Fibroblast of the conjunctiva (primary cell): ENCODE measurements at places on chromosomes 16 and 17.
A peak's percentile ranks its signal among the peaks of the same experiment; 100 is the strongest.

DNA sequence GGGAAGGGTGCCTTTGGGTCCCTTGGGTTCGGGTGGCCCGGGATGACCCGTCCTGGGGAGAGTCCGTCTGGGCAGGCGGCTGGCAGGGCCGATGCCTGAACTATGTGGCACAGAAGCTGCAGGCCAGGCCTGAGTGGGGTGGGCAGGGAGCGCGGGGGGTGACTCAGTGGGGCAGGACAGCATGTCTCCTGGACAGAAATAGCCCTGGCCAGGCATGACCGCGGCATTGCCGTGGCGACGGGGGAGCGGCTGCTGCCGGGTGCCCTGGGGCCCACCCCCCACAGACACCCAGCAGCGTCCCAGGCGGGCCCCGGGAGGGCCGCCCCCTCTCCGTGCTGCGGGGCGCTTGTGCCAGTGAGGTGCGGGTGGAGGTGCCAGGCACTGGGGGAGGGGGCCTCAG is 1.8 kb upstream of the C1QTNF8 start:
- DNase-seq: no peak

DNA sequence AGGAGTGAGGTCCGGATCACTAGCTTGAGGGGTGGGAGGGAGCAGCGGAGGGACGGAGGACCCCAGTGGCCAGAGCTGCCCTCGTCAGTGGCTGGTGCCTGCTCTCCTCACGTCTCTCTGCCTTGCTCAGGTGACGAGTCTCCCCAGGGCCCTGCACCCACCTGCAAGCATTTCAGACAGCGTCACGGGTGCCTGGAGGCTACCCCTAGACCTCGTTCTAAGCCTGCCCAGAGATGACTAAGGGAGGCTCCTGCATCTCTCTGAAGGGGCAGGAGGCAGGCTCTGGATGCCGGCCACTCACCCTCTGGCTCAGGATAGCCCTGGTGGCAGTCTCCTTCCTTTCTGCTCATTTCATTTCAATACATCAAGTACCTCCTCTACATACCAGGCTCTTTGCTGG is 68.8 kb downstream of the MRC2 start:
- DNase-seq: no peak

GRCh38 chr16:61500851-61501250 is 535.4 kb downstream of the CDH8 start:
- no peak for DNase-seq

- peak; percentile 43 for DNase-seq
These were observed 5.0 kb upstream of the SDR42E1 start for GRCh38 chr16:82016263-82016662.

GRCh38 chr17:8152112-8152775 is at the start of gene PER1:
PER1 (minus strand) TSS chr17:8152404; CDS start chr17:8150706, 1,698 bp downstream.
- DNase-seq: peak; percentile 95

- no peak for DNase-seq
These were observed 110.2 kb downstream of the ABCC6 start for GRCh38 chr16:16113076-16113475.

DNA sequence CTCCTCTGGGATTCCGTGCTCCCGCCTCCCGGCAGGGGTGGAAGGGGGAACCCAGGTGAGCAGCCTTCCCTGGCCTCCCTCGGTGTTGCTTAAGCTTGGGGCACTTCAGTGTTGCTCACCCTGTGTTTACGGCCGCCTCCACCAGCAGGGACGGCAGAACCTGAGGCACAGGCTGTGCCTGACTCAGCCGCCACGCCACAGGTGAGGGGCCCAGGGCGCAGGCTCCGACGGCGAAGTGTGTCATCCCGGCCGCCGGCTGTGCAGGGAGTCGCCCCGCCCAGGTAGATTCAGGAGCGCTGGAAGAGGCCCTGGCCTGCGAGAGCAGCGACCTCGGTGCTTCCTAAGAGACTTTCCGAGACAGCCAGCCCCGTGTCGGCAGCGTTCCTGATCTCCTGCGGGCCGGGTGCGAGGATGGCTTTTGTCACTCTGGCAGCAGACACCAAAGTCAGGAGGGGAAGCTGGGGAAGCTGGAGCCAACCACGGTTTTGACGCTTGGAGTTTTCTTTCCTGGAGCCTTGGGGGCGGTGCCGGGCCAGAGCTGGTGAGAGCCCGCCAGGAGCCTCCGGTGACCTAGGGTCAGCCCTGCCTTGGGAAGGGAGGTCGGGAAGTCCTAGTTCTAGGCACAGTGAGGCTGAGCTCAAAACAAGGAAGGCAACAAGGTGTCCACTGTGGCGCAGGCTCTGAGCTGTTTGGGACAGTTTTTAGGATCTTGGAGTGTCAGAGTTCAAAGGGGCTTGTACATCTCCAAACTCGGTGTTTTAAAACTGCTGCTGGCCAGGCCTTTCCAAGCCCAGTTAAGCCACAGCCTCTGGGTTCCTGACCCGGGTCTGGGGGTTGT is 2.1 kb downstream of the GSE1 start:
- no peak for DNase-seq

- DNase-seq: no peak
These were observed 1.8 kb upstream of the CBFA2T3 start for GRCh38 chr16:88978608-88979346.

- no peak for DNase-seq
These were observed 1.3 kb upstream of the EXOC7 start for GRCh38 chr17:76104896-76105231.

- peak; percentile 65 for DNase-seq
These were observed 147.3 kb downstream of the CCDC182 start for GRCh38 chr17:57597531-57598453.

DNA sequence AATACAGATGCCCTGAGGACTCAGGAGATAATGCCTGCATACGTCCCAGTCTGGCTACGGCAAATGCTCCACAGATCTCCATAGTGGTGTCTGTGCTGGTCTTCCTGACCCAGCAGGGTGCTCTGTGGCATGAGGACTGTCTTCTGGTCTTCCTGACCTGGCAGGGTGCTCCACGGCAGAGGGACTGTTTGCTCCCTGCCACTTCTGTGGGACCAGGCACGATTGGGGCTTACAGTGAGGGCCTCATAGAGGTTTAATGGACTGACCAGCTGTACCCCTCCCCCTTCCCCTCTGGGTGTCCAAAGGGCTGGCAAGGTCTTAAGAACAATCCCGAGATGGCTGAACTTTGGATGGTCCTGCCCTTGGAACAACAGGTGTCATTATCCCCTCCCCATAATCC is 123.1 kb downstream of the C16orf78 start:
- DNase-seq: no peak

GRCh38 chr17:56436142-56436541 is 157.4 kb upstream of the NOG start:
- DNase-seq: no peak

DNA sequence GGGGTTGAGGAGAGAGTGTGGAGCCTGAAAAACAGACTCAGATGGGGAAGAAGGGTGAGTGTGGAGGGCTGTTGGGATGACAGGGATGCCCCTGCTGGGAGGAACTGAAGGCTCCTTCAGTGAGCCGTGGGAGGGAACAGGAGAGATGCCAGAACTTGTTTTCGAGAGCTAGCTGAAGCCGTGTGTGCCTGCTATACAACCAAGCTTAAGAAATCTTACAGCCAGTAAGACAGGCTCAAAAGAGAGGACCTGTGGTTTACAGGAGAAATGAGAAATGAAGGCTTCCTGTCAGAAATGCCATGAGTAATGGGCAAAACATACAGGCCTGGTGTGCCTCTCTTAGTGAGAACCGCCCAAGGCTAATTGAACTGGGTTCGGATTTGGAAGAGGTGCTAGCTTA is 99.6 kb downstream of the SPACA3 start:
- no peak for DNase-seq

DNA sequence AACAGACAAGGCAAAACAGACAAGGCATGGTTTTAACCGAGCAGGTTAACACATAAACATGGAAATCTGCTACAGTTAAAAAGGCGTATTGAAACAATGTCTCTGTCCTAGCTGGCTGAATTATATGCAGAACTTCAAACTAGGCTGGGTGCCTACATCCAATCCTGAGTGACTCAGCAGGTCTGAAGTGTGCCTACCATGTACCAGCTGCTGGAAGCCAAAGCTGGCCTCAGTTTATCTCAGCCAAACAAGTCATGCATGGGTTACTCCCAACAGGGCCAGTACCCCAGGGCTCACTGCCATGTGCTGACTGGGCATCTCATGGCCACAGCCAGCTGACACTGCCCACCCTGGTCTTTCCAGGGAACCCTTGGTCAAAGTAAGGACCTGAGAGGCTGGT is 4.0 kb downstream of the C1QBP start:
- DNase-seq: no peak

DNA sequence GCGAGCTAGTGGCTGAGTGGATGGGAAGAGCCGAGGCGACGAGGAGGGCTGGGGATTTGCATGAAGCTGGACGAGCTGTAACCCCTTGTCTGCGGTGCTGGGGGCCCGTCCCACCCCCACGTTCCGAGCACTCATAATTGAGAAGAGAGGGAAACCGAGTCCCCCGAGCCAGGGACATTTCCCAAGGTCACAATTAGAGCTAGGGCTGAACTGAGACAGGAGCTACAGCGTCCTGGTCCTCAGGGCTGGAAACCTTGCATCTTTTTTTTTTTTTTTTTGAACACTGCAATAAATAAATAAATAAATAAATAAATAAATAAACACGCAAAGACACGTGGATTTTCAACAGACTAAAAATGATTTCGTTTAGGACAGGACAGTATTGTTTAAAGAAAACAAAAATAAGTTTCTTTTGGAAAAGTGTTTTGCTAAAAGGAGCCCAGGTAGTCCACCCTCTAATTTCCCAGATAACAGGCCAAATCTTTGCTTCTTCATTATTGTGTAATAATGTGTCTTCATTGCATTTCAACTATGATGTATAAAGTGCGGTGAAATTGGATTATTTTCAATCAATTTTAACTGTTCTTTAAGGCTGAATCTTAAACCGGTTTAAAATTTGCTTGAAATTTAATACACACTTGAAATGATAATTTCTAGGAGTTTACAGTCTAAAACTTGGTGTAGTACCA is 992 bp downstream of the GDPD1 start:
- DNase-seq: no peak

DNA sequence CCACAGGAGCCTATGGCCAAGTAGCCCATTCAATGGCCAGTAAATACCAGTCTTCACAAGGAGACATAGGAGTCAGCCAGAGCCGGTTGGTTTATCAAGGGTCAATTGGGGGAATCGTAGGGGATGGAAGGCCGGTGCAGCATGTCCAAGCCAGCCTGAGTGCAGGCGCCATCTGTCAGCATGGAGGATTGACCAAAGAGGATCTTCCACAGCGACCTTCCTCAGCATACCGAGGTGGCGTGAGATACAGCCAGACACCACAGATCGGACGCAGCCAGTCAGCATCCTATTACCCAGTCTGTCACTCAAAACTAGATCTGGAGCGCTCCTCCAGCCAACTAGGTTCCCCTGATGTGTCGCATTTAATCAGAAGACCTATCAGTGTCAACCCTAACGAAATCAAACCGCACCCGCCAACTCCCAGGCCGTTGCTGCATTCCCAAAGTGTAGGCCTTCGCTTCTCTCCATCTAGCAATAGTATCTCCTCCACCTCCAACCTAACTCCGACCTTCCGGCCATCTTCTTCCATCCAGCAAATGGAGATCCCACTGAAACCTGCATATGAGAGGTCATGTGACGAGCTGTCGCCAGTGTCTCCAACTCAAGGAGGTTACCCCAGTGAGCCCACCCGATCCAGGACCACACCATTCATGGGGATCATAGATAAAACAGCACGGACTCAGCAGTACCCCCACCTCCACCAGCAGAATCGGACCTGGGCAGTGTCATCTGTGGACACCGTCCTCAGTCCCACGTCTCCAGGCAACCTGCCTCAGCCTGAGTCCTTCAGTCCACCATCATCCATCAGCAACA is 25.0 kb downstream of the CYB561 start:
- DNase-seq: no peak

DNA sequence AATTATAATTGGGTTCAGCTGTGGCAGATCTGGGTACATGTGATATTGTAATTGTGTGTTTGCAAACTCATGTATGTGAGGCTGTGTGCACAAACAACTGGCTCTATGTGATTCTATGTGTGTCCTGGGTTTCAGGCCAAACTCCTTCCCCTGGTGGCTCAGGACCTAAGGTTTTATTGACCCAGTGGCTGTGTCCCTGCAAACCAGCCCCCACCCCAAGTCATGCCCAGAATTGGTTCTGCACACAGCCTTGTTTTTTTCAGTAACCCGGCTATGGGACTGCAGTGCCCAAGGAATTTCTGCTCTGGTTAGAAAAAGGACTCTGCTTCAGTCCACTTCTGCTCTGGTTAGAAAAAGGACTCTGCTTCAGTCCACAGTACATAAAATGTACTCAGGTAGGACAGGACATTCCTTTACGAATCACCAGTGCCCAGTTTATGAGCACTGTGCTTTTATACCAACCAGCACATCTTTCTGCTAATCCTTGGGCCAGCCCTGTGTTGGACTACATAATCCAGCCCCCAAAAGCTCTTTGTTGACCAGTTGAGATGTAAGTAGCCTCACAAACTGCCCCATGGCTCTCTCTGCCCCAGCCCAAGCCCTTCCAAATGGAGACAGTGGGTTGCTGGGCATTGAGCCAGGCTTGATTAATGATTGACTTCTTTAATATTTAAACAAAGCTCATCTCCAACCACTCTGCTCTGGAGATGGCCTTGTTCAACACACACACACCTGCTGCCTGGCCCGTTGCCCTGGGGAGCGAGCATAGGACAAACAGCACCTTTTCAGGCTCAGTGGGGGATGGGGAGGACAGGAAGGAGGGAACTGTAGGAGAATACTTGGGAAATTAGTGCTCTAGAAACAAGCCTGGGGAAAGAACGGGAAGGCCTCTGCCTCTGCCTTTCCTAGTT is 2.9 kb upstream of the KCNH6 start:
- DNase-seq: no peak

DNA sequence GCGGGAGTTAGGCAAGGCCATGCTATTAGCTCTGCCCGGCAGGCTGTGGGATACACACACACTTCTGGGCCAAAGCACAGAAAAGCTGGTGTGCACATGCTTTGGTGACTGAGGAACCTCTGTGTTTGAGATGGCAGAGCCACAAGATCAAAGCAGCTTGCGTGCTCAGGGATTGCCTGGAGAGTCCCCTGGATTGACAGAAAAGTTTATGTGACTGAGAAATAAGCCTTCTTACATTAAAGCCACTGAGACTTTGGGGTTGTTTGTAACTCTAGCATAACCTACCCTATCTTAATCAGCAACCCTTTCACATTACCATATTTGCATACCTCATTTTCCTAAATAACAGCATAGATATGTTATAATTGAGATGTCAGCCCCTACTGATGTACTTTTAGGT is 69.3 kb downstream of the MYO1D start:
- DNase-seq: no peak

- DNase-seq: no peak
These were observed at the start of gene RARA for GRCh38 chr17:40309031-40309948. RARA (plus strand) TSS chr17:40309180; CDS start chr17:40331219, 22,039 bp downstream.

DNA sequence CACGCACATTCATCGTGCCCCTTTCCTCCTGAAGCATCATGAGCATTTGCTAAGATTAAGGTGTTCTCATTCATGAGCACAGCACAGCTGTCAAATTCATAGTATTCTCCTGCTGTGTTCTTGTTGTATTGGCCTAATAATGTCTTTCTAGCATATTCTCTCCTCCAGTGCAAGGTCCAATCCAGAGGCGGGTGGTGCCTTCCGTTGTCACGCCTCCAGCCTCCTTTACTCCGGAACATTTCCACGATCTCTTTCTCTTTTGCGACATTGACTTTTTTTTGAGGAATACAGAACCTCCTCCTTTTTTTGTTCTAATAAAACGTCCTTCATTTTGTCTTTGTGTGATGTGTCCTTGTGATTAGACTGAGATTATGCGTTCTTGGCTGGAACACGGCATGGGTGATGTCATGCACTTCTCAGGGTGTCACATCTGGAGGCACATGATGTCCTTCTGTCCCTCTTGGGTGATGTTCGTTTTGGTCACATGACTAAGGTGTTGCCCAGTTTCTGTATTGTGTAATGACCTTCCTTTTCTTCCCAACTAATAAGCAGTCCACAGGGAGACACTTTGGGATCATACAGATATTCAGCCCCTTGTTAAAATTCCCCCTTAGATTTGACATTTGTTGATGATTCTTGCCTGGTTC is 66.3 kb downstream of the CLEC16A start:
- no peak for DNase-seq
